ENCODE measurements at places on chromosomes 4 and X.

GRCh38 chr4:137209240-137209639, 323.1 kb downstream of the PCDH18 start:
- DNase-seq = no peak

GRCh38 chrX:73839152-73839551, 276.2 kb downstream of the CHIC1 start:
- no peak for DNase-seq

DNA sequence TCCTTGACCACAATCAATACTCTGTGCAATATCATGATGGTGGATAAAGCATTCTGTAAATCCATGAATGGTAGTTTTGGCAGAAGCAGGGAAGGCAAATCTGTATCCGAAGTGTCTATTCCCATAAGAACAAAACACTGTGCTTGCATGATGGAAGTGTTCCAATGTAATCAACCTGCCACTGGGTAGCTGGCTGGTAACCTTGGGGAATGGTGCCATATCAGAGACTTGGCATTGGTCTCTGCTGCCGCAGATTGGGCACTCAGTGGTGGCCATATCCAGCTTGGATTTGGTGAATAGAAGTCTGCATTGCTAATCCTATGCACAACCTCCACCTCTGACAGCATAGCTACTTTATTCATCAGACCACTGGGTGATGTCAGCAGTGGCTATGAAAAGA, 114.3 kb upstream of the EMCN start:
- no peak for DNase-seq

DNA sequence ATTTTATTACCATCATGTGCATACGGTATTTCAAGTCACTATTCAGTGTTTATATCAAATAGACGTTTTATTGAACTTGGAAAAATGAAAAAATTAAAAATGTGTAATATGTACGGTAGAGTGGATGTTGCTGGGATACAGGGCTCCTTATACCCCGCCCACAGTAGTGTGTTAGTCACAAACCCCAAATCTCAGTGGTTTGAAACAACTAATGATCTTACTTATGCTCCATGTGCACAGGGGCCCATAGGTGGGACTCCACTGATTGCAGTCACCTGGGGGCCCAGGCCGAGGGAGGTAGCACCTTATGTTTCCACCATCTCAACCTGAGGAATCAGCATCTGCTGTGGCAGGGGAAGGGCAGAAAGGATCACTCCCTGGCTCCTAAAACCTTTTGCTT, 18.1 kb downstream of the LSM6 start:
- no peak for DNase-seq

- no peak for DNase-seq
Observed at GRCh38 chr4:105145903-105146275, 787 bp upstream of the TET2 start.

GRCh38 chrX:103878466-103879122, 46.5 kb upstream of the RAB9B start:
- peak; percentile 21 for DNase-seq

DNA sequence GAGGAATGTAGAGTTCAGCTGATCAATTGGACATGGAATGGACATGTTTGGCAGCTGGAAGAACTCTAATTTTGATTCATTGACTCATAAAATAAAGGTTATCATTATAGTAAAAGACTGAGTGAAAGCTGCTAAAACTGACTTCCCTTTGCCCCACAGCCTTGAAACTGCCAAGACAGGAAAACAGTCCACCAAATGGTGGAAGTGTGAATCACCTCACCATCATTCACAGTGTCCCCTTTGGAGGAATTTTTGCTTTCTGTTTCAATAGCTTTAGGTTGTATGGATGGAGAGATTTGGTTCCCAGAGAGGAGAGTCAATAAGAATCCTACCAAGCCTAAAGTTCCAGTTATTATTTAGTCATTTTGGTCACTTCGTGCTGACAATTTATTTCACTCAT, 20.8 kb upstream of the FREM3 start:
- no peak for DNase-seq

- no peak for DNase-seq
Observed at GRCh38 chr4:72383439-72383838, 185.6 kb downstream of the ADAMTS3 start.

DNA sequence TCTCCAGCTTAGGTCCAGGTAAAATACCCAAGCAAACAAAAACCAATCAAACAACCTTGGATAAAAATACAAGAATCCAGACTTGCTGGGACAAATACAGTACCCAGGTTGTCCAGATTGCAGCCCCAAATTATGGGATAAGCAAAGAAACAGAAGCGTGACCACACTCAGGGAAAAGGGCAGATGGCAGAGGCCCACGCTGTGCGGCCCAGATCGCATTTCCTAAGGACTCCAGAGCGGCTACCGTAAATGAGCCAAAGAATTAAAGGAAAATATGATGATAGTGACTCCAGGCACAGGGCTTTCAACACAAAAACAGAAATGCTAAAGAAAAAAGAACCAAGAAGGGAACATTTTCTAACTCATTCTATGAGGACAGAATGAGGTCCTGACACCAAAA, 50.3 kb downstream of the FGFRL1 start:
- no peak for DNase-seq
